RPMI7951 (cell line): ENCODE measurements at places on chromosomes 5 and 9. TPM values are rescaled to one million over a fixed set of nuclear protein-coding genes. Genes with fewer than 3 reads are reported as not detected.

- no peak for DNase-seq
Measured at GRCh38 chr9:134898319-134898718, 17.7 kb downstream of the FCN2 start.

DNA sequence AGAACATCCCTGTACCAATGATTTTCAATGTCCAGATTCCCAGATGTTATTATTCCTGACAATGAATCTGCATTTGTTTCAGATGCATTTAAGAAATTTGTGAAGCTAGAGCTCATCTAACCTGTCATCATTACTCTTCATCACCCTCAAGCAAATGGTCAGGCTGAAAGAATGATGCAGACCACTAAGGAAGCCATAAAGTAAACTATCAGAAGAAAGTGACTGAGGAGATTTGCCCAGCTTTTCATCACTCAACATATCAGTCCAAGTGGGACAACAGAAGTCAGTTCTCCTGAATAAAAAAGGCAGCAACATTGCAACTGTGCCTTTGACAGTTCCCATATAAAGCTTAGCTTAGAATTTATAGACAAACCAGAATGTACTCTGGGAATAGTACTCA is 419.9 kb downstream of the PDE4D start:
- no peak for DNase-seq

DNA sequence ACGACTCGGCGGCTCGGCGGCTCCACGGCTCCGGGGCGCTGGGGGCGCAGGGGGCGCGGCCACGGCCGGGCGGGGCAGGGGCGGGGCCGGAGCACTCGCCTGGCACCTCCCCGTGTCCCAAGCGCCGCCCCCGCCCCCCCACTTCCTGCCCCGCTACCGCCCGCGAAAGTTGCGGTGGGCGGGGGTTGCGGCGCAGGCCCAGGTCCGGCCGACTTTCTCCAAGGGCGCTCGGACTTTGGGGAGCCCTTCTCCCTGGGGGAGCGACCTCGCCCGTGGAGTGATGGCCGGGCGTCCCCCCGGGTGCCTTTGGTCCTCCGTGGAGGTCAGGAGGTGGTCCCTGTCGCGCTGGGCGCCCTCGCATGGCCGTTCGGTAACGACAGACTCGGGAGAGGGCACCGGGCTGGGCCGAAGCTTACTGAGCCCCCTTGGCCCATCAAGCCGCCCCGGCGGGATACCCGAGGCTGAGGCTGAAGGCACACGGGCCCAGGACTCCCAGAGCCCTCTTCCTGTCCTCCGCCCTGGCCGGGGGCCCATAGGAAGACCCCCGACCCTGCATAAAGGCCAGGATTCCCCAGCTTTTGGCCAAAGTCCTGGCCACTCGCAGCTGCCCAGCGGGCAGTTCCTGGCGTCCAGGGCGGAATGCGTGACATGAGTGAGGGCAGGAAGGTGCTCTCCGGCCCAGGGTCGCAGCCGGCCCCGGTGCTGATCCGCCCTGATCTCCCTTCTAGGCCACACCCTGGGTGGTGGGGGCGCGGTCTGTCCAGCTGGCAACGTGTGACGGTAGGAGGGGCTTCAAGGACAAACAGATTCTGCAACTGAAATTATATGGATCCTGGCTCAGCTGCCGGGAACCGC is 883 bp upstream of the VAV2 start:
- peak; percentile 93 for DNase-seq

DNA sequence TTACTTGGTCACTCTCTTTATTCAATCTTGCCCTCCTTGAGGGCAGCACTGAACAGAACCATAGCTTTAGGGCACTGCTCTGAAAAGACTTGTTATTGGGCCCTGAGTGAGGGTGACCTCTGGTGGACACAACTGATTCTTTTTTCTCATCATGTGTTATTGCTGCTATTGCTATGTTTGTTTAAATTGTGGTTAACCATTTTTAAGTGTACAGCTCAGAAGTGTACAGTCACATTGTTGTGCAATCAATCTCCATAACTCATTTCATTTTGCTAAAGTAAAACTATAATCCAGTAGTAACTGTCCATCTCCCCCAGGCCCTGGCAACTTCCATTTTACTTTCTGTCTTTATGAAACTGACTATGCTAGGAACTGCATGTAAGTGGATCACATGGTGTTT is 351.1 kb upstream of the RIOK2 start:
- DNase-seq, result peak; percentile 55

DNA sequence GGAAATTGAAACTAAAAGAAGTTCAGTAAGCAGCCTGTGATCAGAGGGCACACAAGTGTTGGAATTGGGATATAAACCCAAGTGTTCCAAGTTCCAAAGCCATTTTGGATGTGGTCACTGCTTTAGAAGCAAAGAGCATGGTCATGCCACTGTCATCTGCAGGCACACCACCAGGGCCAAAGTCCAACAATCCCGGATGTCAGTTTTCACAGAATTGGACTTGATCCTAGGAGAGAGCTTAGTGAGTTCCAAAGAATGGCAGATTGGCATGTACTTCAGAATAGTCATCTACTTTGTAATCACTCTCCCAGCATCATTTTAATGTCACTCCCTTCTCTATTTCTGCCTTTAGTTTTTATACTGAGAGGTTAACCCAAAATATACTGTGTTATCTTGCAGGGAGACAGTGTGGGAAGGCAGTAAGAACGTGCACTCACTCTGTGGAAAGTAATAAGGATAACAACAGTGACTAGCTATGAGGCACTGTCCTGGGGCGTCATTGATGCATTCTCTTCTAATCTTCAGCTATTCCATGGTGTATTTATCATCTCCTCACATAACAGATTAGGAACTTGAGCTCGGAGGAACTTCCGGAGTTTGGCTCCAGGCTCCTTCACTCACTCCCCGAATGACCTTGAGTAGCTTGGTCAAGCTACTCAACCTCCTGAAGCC is 388.0 kb downstream of the ACTL7B start:
- DNase-seq, result peak; percentile 83

- DNase-seq, result no peak
Measured at GRCh38 chr5:2722901-2723300, 28.6 kb downstream of the IRX2 start.

- peak; percentile 66 for DNase-seq
Measured at GRCh38 chr5:78964889-78965288, 20.2 kb downstream of the ARSB start.

GRCh38 chr9:116002624-116003023 is 151.0 kb upstream of the PAPPA start:
- peak; percentile 66 for DNase-seq

DNA sequence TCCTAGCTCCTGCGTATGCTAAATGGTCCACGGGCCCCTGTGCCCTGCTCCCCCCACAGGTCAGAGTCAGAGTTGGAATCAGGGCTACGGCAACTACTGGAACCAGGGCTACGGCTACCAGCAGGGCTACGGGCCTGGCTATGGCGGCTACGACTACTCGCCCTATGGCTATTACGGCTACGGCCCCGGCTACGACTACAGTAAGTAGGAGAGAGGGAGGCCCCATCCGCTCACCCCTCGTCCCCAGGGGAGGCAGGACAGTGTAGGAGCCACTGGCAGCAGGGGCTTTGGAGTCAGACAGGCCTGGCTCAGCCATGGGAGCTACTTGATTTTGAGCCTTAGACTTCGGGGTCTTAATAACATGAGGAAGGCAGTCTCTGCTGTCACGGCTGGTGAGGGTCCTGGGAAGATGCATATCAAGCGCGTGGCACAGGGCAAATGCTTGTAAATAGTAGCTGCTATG is 5.8 kb downstream of the HNRNPAB start:
- DNase-seq, result no peak

DNA sequence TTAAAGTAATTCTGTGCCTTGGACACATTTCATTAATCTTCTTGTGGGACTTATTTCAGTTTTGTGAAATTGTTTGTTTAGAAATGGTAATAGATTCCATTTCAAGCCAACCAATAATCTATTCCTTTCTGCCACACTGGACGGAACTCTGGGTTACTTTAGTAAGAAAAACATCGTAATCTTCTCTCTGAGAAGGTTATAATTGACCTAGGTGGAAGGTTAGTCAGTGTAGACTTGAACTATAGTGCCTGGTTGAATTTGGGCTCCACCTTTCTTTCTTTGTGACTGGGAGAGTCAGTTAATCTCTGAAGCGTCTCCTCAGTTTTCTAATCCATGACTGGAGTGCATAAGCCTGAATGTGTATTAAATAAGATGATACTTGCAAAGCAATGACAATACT is 89.7 kb upstream of the PRLR start:
- no peak for DNase-seq

- peak; percentile 67 for DNase-seq
Measured at GRCh38 chr9:107648153-107648715, 158.7 kb upstream of the KLF4 start.

- peak; percentile 42 for DNase-seq
Measured at GRCh38 chr5:96175090-96175489, 213.4 kb upstream of the ELL2 start.

DNA sequence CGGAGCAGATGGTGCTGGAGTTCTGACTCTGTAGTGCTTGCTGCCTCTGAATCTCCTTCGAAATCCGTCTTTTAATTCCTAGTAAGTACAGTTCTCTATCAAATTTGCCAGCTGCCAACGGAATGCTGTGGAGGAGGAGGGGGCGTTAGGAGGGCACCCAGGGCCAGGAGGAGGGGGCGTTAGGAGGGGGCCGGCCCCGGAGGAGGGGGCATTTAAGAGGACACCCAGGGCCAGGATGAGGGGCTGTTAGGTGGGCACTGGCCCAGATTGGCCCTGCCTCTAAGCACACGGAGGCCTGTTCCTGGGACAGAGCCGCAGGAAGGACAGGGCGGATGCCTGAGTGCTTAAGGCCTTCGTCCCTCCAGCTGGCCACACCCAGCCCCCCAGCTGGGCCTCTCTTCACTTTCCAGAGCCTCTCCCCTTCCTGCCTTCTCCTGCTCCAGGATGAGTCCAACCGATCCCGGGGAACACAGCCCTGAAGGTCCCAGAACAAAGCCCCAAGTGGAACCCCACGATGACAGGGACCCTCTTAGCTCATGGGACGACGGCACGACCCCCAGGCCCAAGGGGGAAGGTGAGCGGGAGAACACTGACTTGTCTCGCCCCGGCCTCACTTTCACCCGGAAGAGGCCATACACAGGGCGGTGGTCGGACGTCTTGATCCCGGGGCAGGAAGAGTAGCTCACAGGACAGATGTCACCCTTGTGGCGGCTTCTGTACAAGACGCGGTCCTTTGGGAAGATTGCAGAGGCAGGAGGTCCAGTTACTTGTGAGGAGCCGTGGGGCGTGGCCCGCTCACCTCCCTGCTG is 9.8 kb downstream of the INPP5E start:
- DNase-seq, result no peak

GRCh38 chr5:103590221-103590620 is 27.6 kb upstream of the NUDT12 start:
- no peak for DNase-seq

DNA sequence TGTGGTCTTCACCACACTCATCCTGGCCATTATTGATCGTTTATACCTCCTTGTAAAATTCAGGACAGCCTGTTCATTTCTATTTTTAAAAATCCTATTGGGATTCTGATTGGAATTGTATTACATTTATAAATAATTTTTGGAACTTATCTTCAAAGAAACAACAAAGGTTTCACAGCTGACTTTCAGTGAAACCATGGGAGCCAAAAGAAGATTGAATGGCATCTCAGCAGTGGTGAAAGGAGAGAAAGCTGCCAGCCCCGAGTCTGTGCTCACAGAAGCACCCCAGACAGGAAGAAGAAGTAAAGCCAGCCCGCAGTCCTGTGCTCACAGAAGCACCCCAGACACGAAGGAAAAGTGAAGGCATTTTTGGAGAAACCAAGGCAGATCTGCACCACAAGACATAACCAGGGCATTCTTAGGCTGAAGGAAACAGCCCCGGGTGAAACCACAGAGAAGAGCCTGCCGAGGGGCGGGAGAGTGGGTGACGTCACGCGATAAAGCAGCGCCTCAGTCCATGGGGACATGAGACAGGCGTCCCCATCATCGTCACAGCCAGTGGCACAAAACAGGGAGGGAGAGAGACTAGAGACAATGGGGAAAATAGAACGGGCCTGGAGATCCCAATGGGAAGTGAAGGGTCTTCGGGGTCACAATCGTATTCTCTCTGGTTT is 42.5 kb upstream of the SLC9A3 start:
- no peak for DNase-seq

DNA sequence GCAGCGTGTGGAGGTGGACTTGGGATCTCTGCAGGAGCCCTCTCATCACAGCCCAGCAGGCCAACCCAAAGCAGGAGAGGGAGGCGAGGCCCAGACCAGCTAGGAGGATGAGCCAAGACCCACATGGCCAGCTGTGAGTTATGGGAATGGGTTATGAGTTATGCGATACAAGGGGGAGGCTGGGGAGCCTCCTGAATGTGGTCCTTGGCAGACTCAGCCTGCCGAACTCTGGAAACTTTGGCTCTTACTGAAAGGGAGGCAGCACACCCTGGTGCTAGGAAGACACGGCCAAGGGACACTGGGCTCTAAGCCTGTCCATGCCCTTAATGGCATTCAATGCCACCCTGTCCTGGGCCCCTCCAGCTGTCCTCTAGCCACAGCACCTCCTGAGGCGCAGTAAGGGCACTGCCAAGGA is 7.7 kb upstream of the VAV2 start:
- DNase-seq, result no peak

- no peak for DNase-seq
Measured at GRCh38 chr5:15538516-15538915, 38.5 kb downstream of the FBXL7 start.

DNA sequence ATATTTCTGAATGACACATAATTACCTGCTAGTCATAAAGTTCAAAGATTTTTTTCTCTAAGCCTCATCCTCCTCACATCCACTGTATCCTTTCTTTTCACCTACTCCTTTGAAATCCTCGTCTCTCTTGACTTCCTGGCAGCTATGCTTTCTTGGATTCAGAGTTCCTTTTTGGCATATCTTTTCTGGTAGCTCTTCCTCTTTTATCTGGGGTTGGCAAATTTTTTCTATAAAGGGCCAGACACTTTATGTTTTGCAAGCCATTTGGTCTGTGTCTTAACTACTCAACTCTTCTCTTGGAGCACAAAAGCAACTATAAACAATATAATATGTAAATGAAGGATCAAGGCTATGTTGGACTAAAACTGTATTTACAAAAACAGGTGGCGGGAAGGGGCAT is 197.5 kb downstream of the KIAA0825 start:
- DNase-seq, result no peak

DNA sequence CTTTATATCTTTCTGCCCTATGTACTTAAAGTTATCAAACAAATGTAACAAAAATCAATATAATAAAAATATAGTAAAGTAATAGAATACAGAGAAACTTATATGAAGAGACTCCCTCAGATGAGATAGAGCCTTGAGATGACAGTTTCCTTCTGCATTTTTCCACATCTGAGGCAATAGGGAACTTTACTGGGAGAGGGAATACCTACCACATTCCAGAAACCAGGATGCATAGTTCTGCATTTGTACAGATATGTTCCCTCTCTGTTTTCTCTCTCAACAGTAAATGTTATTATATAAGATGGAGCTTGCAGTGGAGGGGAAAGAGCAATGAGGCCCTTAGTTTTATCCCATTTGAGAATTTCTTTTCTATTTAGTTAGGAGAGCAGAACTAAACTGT is 109.6 kb upstream of the KCNN2 start:
- no peak for DNase-seq

Gene SLC25A2
- total RNA-seq, result 0.48 TPM in 1 of 2 replicates, not detected in the other

Gene PTGS1
- 10.1 and 11.5 TPM in 2 replicates for total RNA-seq

Gene MTAP
- 25.7 and 34.0 TPM in 2 replicates for total RNA-seq

Gene CNTLN
- total RNA-seq, result 9.6 and 10.6 TPM in 2 replicates

Gene PLCXD3
- 0.20 and 0.36 TPM in 2 replicates for total RNA-seq

Gene PAEP
- total RNA-seq, result 0.39 TPM in 1 of 2 replicates, not detected in the other

Gene PCA3
- not detected in 2 replicates for total RNA-seq

Gene ACER2
- total RNA-seq, result 1.5 and 2.3 TPM in 2 replicates

Gene C9orf152
- not detected in 2 replicates for total RNA-seq
